ENCODE measurements at places on chromosomes 7 and 10.

DNA sequence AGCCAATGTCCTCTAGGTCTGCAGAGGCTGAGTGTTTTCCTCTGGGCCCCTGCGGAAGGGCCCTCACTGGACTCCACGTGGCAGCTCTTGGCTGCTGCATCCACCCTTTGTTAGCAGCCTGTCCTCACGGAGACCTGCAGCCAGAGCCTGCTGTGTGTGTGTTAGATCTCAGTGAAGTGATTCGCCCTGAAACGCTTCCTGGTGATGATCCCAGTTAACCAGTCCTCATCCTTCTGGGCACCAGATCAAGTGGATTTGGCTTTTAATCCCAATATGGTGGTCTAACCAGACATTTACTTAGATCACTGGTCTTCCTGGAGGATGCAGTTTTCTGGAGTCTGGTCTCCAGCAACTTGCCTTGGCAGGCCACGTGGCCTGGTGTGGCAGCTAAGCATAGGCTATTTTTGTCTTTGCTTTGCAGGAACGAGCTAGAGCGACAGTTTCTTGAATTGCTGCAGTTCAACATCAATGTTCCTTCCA, 39.5 kb upstream of the GJD4 start:
- peaks cover 41% of the 10 kb centered on the region for H3K36me3 ChIP-seq
- H3K27ac ChIP-seq = no peak overlapping the region
- H3K4me1 ChIP-seq = no peaks in the 10 kb centered on the region
- no peaks in the 10 kb centered on the region for H3K27me3 ChIP-seq

GRCh38 chr10:119133949-119134348, 30.0 kb downstream of the DENND10 start:
- no peak for DNase-seq
- H3K36me3 ChIP-seq = peaks cover 40% of the 10 kb centered on the region
- no peak overlapping the region for H3K27ac ChIP-seq
- no peaks in the 10 kb centered on the region for H3K27me3 ChIP-seq
- peaks cover 10% of the 10 kb centered on the region for H3K4me1 ChIP-seq

- no peak for DNase-seq
- H3K4me3 ChIP-seq = no peak overlapping the region
- no peaks in the 10 kb centered on the region for H3K4me1 ChIP-seq
- H3K36me3 ChIP-seq = no peaks in the 10 kb centered on the region
- H3K27ac ChIP-seq = no peak overlapping the region
These were observed 82.7 kb downstream of the MYL10 start for GRCh38 chr7:101546308-101546936.

DNA sequence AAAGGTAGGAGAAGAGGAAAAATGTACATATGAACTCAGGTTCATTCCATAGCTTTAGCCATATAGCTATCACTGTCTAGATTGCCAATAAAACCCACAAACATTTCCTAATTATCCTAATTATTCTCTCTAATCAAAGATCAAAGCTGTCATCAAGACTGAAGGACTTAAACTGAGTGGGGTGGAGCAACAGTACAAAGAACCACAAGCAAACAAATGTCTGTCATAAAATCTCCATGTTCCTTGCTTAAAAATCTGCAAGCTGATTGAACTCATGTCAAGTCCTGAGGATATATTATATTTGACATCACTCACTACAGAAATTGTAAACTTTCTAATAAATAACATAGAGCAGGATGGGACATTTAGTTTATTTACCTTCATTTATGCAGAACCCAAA, 315.9 kb downstream of the SNX13 start:
- H3K27ac ChIP-seq = no peak overlapping the region
- no peaks in the 10 kb centered on the region for H3K27me3 ChIP-seq
- no peak for DNase-seq
- no peaks in the 10 kb centered on the region for H3K36me3 ChIP-seq
- H3K4me1 ChIP-seq = no peaks in the 10 kb centered on the region

DNA sequence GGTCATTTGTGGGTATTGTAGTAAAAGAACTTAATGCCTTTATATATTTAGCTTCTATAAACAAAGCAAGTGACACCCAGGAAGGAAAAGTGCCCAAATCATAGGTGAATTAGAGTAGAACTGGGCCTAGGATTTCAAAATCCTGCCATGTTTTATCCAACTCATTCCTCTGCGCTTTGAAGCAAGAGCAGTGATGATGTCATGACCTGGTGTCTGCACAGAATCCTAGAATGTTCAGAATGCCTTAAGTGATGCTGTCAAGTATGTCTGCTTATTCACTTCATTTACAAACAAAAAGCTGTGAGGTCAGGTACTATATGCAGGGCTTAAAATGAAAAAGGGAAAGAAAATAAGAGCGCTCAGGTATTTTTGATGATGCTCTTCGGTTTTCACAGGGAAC, 737.2 kb upstream of the ANKRD30A start:
- no peaks in the 10 kb centered on the region for H3K4me1 ChIP-seq
- no peak overlapping the region for H3K27ac ChIP-seq
- no peak for DNase-seq
- no peaks in the 10 kb centered on the region for H3K36me3 ChIP-seq
- H3K27me3 ChIP-seq = no peaks in the 10 kb centered on the region

- no peaks in the 10 kb centered on the region for H3K4me1 ChIP-seq
- no peak overlapping the region for H3K27ac ChIP-seq
- DNase-seq = no peak
- H3K27me3 ChIP-seq = no peaks in the 10 kb centered on the region
- H3K36me3 ChIP-seq = no peaks in the 10 kb centered on the region
These were observed 18.5 kb upstream of the SEMA3C start for GRCh38 chr7:80937336-80937735.

GRCh38 chr10:1198453-1199344, 142.5 kb downstream of the WDR37 start:
- DNase-seq = no peak
- no peaks in the 10 kb centered on the region for H3K27me3 ChIP-seq
- H3K4me3 ChIP-seq = no peak overlapping the region
- no peaks in the 10 kb centered on the region for H3K4me1 ChIP-seq
- H3K36me3 ChIP-seq = no peaks in the 10 kb centered on the region

GRCh38 chr7:117800406-117800805, 72.8 kb downstream of the CTTNBP2 start:
- no peak overlapping the region for H3K27ac ChIP-seq
- H3K4me1 ChIP-seq = no peaks in the 10 kb centered on the region
- no peaks in the 10 kb centered on the region for H3K27me3 ChIP-seq
- H3K4me3 ChIP-seq = no peak overlapping the region
- H3K36me3 ChIP-seq = no peaks in the 10 kb centered on the region

- no peaks in the 10 kb centered on the region for H3K36me3 ChIP-seq
- H3K27me3 ChIP-seq = no peaks in the 10 kb centered on the region
- no peak overlapping the region for H3K27ac ChIP-seq
- H3K4me1 ChIP-seq = no peaks in the 10 kb centered on the region
These were observed 92.0 kb downstream of the ABLIM1 start for GRCh38 chr10:114566064-114566463.

- no peaks in the 10 kb centered on the region for H3K36me3 ChIP-seq
- no peaks in the 10 kb centered on the region for H3K27me3 ChIP-seq
- DNase-seq = no peak
- H3K4me3 ChIP-seq = no peak overlapping the region
These were observed 48.4 kb upstream of the BET1 start for GRCh38 chr7:94052398-94053180.

DNA sequence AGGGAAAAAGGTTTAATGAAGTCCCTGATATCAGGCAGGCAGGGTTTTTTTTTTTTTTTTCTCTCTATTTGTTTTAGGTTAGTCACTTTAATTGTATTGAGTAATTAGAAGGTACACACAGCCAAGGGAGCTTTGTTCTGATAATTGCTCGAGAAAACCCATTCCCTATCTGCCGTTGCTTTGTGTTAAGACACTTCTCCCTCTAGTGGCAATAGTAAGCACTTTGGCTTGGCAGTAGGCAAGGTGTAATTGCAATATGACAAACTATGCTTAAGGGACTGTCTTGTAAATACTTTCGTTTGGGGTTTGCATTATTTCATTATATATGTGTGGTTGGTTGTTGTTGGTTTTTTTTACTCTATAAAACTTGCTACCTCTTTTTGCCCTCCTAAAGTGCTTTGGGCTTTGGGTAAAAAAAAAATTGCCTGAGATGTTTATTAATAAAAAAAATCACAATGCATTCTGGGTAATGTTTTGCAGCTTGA, 113.4 kb downstream of the BTRC start:
- H3K36me3 ChIP-seq = no peaks in the 10 kb centered on the region
- no peaks in the 10 kb centered on the region for H3K27me3 ChIP-seq
- H3K4me3 ChIP-seq = no peak overlapping the region
- no peaks in the 10 kb centered on the region for H3K4me1 ChIP-seq

DNA sequence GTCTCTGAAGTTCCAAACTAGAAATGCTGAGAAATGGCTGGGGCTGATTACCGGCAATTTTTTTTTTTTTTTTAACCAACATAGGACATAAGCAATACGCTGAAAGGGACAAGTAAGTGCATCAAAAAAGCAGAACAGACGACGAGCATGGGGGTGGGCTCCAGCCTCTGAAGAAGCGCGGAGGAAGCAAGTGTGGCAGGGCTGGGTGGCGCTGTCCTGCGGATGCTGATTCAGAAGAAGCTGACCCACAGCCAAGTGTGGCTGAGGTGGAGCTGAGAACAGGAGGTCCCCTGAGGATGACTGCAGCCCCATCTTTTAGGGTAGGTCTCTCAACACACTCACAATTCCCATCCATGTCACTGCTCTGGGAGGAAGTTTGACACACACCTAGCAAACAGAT, 65.6 kb downstream of the CTBP2 start:
- no peak overlapping the region for H3K27ac ChIP-seq
- DNase-seq = no peak
- no peak overlapping the region for H3K4me3 ChIP-seq
- H3K4me1 ChIP-seq = peaks cover 2% of the 10 kb centered on the region
- H3K36me3 ChIP-seq = no peaks in the 10 kb centered on the region
- peaks cover 7% of the 10 kb centered on the region for H3K27me3 ChIP-seq

DNA sequence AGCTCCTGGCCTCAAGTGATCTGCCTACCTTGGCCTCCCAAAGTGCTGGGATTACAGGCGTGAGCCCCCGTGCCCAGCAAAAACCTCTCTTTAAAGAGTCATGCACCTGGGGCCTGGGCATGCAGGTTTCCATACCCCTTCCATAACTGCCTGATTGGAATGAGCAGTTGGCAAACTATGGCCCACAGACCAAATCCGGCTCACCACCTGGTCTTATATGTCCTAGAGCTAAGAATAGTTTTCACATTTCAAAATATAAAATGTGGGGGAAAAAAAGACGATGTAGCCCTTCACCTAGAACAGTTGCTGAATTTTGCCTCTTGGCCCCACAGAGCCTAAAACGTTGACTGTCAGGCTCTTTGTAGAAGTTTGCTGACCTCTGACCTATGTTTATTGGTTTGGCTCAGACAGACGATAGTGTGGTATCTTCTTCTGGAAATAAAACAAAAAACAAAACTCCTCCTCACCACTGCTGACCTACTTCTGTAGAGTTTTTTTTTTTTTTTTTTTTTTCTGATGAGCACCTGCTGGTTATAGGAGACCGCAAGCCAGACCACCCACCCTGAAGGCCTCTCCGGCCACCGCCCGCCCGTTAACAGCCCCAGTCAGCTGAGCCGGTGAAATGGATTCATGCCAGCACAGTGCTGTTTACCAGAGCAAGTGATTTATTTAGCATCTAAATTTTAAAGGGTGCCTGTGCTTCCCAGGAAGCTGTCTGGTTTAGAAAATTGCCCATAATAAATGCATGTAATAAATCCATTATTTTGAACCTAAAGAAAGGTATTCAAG, 33.5 kb upstream of the SFRP5 start:
- H3K4me3 ChIP-seq = no peak overlapping the region
- H3K36me3 ChIP-seq = no peaks in the 10 kb centered on the region
- H3K4me1 ChIP-seq = no peaks in the 10 kb centered on the region
- H3K27me3 ChIP-seq = peaks cover 8% of the 10 kb centered on the region
- no peak overlapping the region for H3K27ac ChIP-seq

DNA sequence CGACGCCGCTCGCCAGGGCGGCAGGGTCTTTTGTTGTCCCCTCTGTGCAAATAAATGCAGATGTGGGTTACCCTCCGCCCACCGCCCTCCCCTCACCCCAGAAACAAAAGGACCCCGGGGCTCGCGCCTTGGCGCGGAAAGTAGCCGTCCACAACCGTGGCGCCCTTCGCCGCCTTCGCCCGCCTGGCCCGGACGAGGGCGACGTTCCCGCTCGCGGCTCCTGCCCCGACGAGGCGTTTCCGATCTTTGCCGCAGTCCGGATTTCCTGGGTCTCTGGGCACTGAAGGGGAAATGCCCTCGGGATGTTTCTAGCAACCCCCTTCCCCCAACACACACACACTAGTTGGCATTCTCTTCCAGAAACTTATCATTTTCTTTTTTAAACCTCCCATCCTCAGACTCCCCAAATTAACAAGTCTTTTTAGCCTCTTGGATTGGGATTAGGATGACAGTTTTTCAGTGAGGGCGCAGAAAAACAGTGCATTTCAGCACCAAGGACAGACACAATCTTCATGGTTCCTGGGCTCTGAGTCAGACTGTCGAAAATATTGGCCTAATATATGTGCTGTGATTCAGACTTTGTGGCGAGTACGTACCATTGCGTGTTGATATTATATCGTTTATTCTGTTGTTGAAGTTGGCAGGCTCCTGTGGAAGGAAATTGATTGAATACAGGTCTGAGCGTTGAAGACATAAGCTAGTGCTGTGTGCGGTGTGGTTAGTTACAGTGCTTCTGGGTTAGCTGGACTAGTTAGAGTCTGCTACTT, 771 bp downstream of the PHYHIPL start:
- no peak overlapping the region for H3K4me3 ChIP-seq
- peaks cover 6% of the 10 kb centered on the region for H3K27me3 ChIP-seq
- no peaks in the 10 kb centered on the region for H3K36me3 ChIP-seq
- H3K27ac ChIP-seq = no peak overlapping the region
